ENCODE measurements at places on chromosomes 1 and 21.
A peak's percentile ranks its signal among the peaks of the same experiment; 100 is the strongest.

- DNase-seq = no peak
Observed at GRCh38 chr21:45709173-45709572, 65.6 kb downstream of the PCBP3 start.

DNA sequence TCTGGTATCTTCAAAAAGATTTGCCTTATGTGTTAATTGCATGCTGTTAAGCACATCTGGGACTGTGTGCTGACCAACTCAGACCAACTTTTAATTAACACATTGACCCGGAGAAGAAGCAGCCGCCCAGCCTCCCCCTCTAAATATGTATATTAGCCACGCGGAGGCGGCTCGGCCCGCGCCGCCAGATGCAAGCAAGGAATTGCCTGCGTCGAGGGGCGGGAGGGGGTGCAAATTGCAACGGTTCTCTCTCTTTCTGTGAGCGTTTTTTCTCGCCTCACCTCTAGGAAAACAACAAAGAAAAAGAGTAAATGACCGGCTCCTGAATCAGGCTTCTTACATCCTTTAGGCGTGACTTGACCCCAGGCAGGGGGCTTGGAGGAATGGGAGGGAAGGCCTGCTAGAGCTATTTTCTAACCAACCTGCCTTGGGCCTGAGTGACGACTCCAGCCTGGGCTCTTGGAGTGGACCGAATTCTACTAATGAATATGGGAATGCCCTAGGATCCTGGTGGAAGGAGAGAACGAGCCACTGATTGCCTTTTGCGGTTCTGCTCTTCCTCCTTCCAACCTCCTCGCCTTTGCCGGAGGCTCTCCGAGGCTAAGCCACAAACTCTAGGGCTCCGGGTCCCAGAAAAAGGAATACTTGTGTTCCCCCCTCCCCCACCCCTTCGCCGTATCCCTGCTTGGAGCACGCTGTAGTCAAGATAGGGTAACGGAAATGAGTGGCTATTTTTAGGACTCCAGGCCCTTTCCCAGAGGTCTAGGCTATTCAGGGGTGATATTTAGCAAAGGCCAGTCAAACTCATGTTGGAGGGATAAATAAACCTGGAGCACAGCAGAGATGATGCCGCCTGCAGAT lies 417.0 kb upstream of the ESRRG start:
- DNase-seq = no peak

- no peak for DNase-seq
Observed at GRCh38 chr1:228364068-228364705, 42.4 kb downstream of the TRIM11 start.

- no peak for DNase-seq
Observed at GRCh38 chr1:56080123-56080522, 499.2 kb downstream of the PLPP3 start.

DNA sequence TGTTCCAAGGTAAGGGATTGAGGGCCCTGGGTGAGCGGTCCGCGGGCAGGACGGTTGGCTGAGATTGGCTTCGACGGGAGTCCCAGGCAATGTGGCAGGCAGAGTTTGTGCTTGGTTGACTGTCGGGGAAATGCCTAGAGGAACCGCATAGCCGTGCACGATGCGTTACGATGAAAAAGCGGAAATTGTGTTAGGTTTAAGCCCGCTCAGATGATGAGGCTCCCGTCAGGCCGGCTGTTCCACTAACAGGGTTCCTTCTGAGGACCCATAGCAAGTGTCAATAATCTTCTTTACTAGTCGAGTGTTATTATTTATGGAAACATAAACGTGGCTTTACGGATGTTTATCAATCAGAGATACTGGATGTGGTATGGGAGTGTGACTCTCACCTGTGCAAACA lies 117.8 kb upstream of the COL6A1 start:
- no peak for DNase-seq

- DNase-seq = no peak
Observed at GRCh38 chr1:42780176-42780575, 4.6 kb upstream of the TMEM269 start.

DNA sequence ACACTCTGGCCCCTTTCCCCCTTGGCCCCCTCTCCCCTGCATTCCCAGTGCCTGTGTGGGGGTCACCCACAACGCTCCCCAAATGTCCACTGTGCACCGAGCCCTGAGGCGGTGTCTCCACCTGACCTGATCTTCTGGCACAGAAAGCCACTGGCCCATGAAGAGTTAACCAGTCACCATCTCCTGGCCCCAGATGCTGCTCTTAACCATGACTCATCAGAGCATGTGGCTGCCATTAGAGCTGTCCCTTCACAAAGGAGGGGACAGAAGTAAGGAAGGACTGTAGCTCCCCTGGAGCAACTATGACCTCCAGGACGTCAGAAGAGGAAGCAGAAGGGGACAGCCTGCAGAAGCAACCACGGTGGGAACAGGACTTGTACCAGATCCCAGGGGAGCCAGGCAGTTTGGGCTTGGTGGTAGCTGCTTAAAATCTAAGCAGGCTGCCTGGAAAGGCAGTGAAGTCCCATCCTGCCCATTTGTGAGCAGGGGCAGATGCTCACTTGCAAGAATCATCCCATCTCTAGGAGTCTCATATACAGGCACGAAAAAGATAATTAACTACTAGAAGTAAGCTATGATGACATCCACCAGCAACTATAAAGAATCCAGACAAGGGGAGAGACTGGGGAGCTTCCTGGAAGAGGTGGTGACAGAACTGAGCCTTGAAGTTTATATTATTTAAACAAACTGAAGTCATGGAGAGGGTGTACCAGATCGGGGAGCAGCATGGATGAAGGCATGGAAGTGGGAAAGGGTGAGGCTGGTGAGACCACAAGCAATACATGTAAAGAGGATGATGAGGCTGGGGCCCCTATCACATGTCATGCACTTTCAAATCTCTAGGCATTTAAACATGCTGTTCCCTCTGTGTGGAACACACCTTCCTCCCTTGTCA lies 1.1 kb upstream of the TTC39A start:
- DNase-seq = no peak

DNA sequence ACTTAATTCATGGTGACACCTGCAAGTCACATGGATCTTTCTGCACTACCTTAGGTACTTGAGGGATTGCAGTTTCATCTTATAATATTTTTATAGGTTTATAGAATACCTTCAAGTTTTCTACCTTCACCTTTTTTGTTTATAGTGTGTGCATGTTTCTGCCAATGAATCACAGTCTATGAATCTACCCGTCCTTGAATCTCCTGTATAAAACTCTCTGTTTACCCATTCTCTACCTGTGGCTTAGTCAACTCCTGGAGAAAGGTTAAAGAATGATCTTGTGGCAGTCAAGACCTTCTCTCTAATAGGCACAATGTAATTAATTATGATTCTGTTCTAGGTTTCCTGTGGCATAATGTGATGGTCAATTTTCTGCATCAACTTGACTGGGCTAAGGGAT lies 3.2 kb upstream of the GSTM2 start:
- no peak for DNase-seq

DNA sequence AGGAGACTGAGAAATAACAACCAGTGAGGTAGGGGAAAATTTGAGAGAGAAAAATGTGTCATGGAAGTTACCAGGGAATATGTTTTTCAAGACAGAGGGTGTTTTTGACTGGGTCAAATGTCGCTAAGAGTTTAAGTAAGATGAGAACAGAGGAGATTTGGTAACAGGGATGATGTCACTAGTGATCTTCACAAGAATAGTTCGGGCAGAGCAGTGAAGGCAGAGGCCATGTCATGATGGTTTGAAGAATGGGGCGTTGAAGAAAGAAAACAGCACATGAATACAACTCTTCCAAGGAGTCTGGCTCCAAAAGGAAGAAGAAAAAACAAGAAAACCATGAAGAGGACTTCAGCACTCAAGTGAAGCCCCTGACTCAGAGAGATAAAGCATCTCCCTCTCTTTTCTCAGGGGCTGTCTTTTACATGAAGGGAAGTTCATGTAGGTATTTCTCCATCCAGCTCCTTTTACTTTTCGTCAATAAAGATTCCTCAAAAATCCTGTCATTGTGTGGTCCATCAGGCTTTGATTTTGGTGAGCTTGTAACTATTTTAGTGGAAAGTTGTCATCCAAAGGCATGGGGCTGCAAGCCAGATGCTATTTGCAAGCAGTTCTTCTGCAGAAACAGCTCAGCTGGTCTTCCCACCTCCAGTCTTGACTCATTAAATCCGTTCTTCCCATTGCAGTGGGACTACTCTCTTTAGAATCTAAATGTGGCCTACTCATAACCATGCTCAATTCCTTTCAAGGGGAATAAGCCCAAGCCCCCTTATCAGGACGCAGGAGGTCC lies 397.3 kb downstream of the LMX1A start:
- DNase-seq = no peak

DNA sequence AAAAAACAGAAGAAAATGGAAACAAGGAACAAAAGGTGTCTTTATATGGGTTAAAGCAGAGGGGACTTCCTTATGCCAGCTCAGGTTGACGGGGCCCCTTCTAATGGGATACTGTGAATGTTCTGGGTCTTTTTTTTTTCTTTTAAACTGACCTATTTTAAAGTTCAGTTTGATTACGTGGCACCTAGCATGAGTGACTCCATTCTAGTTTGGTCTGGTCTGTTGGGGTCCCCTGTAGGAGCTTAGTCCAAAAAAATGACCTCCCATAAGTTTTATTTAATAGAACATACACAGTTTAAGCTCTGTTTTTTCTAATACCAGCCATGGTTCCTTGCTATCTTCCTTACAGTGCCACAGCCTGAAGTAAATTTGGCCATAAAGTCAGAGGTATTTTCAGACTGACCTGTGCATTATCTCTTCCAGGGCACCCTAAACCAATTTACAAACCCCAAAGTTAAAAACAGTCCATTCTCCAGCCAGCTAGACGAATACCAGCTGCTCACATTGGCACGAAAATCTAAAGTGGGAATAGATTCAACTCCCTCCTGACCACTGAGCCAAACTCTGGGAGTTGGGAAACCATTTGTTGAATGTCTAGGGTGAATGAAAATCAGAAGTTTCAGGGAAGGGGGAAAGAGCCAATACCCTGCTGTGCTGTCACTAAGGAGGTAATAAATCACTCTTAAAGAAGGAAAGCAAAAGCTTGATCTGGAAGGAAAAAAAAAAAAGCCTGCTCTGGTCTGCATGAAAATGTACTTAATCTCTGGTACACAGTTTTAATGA lies 42.4 kb downstream of the AKNAD1 start:
- DNase-seq = peak; percentile 43

GRCh38 chr1:242017580-242018233 lies 18.8 kb upstream of the MAP1LC3C start:
- no peak for DNase-seq

DNA sequence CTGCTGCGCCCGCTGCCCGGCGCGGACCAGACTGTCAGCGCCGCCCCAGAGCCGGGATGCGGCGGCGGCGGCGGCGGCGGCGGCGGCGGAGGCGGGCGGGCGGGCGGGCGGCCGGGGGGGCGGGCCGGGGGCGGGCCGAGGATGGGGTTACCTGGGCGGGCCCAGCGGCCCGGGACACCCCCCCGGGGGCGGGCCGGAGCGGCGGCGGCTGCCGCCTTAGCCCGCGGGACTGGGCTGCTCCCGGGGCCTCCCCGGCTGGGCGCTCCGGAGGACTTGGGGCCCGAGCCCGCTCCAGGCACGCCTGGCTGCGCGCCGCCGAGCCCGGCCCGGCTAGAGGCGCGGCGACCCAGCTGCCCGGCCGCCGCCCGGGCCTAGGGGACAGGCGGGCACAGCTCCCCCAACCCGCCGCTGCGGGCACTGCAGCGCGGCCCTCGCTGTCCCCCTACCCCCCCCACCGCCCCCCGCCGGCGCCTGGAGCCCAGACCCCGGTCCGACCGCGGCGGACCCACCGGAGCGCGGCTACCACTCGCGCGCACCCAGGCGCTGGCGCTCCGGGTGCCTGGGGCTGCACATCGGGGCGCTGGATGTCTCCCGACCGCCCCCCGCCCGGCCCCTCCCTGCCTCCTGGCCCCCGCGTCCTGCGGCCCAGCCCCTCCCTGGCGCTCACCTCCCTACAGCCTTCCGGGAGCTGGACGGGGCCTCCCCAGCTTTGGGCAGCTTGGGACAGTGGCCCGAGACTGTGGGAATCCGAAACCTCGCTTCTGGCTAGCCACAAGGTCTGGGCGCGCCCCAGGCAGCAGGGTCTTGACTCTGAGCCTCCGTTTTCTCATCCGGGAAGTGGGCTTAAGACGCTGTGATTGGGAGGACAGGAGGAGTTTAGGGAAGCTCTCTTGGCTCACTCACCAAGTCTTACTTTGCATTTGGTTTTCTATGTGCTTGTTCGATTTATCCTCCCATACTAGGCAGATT lies at the start of gene WNT4:
Gene WNT4 (minus strand): TSS at position 33 of the 969 bp plus-strand sequence. CDS start 175 bp downstream, outside the sequence.
- DNase-seq = no peak

DNA sequence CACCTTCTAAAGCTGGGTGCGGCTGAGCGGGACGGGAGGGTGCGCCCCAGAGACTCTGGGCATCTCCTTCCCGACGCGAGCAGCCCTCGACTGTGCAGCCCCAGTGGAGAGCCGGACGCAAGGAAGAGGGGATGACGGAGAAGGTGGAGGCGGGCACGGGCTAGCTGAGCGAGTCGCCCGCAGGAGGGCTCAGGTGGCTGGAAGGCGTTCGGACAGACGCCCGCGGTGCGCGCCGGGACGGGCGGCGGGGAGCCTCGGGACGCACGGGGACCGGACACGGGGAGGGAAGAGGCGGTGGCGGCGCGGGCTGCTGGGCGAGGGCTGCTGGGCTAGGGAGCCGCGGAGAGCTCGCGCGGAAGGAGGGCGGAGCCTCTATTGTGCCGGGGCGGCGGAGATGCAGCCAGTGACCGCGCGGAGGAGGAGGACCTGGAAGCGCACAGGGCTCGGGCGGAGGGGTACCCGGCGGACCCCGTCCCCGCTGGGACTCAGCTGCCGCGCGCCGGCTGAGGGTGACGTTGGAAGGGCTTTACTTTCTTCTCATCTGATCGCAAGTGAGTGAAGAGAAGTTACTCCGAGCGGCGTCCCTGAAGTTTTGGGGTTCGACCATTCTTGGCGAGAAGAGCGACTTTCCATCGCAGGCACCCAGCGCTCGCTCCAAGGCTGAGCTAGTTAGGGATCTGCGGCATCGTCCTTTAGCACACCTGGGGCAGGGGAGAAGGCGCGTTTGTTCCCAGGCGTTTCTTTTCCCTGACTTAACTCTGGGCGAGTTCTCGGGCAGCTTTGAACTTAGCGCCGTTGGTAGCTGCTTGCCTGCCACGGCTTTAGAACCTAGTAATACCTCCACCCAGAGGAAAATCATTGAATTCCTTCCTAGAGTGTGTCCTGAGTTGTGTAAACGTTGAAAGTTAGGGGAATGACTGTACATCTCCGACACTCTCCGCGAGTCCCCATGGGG lies at the start of gene OLFML2B:
Gene OLFML2B (minus strand): TSS at position 323 of the 955 bp plus-strand sequence. CDS start 439 bp downstream, outside the sequence.
- no peak for DNase-seq

DNA sequence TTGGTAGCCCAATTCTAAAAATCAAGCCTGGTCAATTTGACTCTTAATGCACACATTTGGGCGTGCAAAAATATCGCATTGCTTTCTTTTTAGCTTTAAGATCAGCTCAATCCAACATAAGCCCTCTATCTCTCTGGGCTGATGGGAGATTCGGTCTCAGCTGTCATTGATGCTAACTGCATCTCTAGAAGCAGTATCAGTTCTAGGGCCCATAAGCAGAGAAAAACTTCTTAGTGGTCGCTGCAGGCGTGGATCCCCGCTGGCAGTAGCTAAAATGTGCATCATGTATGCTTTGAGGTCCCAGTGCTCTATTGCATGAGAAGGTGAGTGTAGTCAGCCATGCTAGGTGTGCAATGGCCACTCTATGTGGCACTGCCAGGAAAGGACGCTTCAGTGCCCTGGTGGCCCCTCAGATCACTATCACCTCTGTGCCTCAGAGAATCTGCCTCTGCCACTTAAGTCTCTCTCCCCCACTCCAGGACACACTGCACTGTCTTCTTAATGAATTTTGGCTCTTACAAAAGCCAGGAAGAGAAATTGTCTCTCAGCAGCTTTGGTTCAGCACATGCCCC lies 79.7 kb upstream of the GADD45A start:
- DNase-seq = no peak
